Stimulated activated CD4-positive, alpha-beta T cell treated with anti-CD3 and anti-CD28 coated beads, Interleukin-12 subunit alpha, Interleukin-12 subunit beta, amount 100 ng/mL, for 4 hours (primary cell): ENCODE measurements at places on chromosomes 3 and 15.

- DNase-seq: no peak
Observed at GRCh38 chr3:42718338-42718737, 15.7 kb upstream of the HHATL start.

DNA sequence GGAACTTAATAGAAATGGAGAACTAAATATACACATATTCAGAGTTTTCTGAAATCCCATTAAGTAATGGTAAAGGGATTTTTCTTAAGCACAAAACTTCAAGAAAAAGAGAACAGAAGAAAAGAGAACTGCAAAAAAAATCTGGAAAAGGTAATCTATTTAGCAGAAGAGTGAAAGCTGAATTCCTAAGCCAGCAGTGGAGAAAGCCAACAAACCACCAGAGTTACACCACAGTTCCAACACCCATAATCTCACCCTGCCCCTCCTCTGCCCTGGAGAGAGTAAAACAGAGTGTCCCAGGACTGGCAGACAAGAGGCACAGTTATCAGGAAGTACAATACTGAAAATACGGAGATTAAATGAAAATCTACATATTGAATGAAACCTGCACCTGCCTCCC is 29.4 kb downstream of the TP53BP1 start:
- no peak for DNase-seq

- no peak for DNase-seq
Observed at GRCh38 chr3:192915304-192915703, 2.4 kb downstream of the MB21D2 start.

DNA sequence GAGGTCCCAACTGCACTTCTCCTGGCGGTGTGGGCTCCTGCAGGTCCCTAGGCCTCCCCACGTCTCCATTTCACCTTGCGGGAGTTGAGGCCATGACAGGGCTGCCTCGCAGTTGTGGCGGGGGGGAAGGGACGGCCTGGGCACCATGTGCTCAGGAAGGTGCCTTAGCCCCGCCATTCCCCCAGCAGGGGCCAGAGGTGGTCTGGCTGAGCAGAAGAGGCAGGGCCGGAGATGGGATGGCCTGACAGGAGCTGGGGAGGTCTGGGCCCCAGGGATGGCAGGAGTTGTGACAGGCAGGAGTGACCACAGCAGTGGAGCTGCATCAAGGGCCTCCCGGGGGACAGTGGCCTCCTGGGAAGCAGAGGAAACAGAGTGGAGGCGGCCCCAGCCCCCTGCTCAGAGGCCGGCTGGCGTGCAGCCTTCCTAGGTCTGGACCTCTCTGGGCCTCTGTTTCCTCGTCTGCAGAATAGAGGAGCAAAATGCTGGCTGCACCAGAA is 18.7 kb upstream of the KLF15 start:
- no peak for DNase-seq

DNA sequence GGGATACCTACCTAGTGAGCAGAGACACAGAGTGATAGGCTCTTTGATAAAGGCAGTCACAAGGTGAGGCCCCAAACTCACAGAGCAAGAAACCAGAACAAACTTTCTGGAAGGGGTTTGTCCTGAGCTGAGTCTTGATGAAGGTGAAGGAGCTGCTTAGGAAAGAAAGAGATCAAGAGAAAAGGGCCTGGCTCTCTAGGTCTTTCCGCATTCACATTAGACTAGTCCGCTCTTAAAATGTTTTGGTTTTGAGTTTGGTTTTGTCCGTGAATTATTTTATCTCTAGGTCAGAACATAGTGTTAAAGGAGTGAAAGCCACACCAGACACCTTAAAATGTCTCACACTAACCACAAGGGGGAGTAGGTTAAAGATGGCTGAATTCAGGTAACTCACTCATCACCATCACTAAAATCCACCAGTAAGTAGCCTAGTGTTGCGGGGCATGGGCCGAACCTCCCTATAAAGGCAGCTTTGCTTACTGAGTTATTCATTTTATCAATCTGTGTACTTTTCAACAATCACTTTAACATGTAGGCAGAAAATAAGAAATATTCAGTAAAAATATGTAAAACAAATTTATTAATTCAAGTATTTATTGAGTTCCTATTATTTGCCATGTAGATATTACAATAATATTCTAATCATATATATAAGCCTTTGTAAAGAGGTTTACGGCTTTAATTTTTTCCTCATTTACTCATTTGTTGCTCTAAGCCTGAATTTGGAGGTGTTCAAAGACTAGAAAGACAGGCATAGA is 121.5 kb upstream of the TSC22D2 start:
- no peak for DNase-seq

DNA sequence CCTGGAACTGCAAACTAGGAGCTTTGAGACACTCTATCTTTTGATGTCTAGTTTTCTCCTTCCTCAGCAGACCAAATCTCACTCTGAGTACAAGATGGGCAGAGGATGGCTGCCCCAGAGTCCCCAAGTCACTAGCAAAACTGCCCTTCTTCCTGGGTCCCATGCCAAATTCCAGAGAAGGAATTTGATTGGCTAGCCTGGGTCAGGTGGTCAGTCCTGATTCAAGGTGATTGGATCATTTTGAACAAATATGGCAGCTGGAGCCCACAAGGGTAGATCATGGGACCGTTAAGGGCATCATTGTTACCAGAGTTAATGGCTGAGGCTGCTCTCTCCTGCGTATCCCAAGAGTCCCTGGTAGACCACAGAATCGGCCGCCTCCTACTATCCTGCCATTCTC is 21.7 kb downstream of the SLC6A1 start:
- DNase-seq: no peak

GRCh38 chr15:80107774-80108173 is 45.0 kb upstream of the FAH start:
- DNase-seq: no peak

DNA sequence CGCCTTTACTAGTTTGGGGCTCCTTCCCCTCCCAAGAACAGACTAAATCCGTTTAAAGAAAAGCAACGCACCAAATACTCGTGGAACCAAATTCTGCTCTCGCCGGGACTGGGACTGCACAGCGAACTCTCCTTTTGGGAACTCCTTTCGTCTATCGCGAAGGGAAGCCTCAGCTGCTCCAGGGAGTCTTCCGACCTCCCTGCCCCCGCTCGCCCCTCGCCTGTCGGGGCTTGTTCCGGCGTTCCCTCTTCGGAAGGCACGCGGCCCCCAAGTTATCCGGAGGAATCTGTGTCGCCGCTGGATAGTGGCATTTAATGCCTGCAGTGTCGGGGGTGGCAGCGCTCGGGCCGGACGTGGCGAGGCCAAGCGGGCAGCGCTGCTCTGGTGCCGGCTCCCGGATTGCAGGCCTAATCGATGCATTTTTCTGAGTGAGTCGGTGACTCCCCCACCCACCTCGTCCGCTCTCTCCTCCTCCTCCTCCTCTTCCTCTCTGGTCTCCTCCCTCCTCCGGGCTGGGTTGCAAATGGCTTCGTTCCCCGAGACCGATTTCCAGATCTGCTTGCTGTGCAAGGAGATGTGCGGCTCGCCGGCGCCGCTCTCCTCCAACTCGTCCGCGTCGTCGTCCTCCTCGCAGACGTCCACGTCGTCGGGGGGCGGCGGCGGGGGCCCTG is at the start of gene TRIM71:
TRIM71 (plus strand) TSS at position 440 of the 671 bp plus-strand sequence; CDS start at position 524, 84 bp downstream.
- peak; percentile 12 for DNase-seq

DNA sequence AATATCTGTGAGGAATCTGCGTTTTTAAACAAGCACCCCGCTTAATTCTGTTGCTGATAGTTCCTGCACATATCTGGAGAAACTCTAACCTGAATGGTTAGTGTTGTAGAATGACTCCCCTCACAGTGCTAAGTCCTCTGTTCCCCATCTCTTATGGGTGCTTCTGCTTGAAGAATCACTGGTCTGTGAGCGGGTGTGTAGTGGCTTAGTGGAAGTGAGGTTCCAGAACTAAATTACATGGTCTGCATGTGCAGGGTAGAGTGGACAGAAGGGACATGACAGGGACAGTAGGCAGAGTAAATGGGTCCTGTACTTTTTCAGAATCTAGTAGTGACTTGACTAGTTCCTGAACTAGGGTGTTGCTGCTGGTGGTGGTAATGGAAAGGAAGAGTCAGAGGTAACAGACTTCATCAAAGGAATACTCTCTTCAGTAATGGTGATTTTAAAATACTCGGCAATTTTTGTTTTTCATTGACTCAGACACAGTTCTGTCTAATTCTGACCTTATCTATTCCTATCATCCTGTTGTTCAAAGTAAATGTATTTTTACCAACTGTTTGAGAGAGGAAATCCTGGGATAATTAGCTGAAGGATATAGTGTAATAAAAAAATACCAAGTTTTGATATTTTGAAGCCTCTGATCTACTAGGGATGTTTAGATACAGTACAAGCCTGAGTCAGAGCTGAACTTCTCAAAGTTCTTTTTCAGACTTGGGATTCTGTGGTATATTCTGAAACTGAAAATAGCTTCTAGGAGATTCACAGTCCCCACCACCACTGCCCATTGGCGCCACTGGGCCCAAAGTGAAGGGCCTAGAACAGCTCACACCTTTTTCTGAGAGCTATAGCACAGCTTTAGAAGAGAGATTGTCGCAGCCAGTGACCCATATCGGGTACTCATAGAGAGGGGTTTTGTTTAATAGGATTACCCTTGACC is 55.5 kb downstream of the FNDC3B start:
- DNase-seq: no peak

DNA sequence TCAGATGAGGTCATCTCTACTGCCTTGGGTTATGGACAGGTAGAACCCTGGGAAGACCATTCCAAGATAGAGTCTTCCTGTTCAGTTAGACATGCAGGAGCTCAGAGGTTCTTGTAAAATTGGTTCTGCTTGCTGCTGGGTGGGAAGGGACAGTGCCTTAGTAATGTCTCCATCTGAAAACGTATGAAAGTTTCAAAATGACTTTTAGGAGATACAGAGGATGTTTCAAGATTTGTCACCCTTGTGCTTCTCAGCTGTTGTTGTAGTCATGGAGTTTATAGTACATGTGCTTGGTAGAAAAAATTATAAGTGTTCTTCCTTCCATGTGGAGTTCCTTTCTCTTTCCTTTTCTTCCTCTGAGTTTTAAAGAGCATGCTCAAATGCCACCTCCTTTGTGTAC is 885.2 kb upstream of the CFAP20DC start:
- DNase-seq: no peak

DNA sequence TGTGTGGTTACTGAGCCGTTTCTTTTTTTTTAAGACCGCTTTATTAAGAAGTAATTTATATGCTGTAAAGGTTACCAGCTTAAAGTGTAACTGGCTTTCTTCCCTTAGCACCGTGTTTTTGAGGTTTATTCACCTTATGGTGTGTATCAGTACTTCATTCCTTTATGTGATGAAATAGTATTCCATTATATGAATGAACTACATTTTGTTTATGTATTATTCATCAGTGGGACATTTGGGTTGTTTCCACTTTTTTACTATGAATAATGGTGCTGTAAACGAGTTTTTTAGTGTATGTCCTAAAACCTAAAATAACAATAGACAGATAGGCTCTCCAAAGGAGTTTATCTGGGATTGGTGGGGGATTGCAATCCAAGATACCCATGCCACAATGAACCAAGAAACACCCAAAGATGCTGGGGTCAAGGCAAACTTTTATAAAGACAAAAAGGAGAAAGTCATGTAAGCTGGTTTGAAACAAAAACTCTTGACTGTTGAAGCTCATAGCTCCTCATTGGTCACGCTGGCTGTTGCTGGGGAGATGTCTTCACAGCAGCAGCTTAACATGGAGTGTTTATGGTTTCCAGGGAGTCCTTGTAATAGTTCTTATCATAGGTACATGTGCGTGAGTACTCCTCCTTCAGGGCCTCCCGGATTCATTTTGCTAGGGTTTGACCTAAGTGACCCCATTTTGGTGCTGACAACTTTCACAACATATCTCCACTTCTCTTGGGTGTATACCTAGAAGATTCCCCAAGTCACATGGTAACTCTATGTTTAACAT is 16.0 kb downstream of the TM2D3 start:
- DNase-seq: no peak

- DNase-seq: no peak
Observed at GRCh38 chr3:126713199-126713598, 9.2 kb downstream of the CHCHD6 start.

GRCh38 chr3:184015381-184016019 is 2.2 kb downstream of the ABCC5 start:
- DNase-seq: no peak

DNA sequence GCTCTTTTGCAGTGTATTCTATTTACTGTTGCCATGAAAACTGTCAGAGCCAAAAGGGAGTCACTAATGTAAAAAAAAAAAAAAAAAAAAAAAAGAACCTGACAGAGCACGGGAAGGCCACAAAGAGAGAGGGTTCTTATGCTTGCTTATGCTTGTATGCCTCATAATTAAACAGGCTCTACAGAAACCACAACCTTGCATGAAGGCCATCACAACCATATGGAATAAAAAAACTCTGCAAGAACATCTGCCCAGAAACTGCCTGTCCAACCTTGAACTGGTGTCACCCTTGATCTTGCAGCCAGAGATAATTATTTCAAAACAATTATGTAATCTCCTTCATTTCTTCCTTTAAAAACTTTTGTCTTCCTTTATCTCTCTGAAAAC is 50.1 kb downstream of the CFAP20DC start:
- DNase-seq: no peak

DNA sequence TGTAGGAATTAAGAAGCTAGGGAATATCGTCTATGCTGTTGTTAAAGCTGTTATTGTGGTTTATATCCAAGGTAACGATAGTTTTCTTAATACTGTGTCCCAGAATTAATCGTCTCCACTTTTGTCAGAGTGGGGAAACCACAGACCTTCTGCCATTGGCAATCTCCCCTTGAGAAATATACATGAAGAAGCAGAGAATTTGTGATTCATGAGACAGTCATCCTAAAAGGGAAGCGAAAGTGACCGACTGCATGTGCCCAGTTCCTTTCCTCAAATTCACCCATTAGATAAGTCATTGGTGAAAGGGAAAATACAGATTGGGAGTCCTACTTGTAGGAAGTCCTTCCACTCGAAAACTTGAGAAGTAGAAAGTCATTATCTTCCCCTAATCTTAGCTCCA is 26.6 kb downstream of the DIPK2A start:
- no peak for DNase-seq

DNA sequence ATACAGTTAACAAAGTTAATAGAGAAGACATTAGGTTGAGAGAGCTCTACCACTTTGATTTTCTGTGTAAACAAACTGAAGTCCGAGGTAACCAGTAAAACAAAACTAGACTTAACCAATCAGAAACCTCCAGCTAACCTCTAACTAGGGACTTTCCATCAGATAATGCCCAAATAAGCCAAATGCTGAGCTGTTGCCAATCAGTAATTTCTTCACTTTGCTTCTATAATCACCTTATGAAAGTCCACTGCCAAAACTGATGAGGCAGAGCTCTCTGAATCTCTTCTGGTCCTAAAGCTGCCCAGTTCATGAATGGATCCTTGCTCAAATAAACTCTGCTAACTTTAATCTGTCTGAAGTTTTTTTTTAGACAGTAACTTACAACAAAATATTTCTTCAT is 448.0 kb upstream of the NECTIN3 start:
- DNase-seq: no peak

- no peak for DNase-seq
Observed at GRCh38 chr3:37293646-37294045, 119.3 kb upstream of the LRRFIP2 start.

GRCh38 chr15:79562403-79562815 is 130.3 kb downstream of the MINAR1 start:
- no peak for DNase-seq

DNA sequence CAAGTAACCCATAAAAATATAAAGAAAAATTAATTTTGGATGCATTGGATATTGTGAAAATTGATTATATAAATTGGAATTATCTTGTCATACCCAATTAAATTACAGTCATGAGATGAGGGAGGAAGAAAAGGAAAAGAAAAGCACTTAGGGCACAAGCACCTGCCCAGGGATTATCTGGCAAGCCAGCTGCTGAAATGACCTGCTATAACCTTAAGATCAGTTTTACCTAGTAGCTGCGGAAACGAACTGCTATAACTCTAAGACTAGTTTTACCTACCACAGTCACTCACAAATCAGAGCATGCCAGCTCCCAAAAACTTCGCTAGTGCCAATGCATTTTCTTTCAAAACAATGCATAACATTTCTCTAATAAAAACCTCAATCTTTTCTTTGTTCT is 26.2 kb downstream of the LRRFIP2 start:
- no peak for DNase-seq
